ENCODE measurements at places on chromosomes 2 and 18.

GRCh38 chr18:26908906-26909305, 43.4 kb upstream of the AQP4 start:
- no peak for DNase-seq

- DNase-seq: peak; percentile 35
Measured at GRCh38 chr2:45743531-45744396, 92.3 kb downstream of the PRKCE start.

- no peak for DNase-seq
Measured at GRCh38 chr2:112588611-112589045, 4.2 kb downstream of the CHCHD5 start.

- no peak for DNase-seq
Measured at GRCh38 chr2:106185475-106186184, 8.5 kb downstream of the UXS1 start.

DNA sequence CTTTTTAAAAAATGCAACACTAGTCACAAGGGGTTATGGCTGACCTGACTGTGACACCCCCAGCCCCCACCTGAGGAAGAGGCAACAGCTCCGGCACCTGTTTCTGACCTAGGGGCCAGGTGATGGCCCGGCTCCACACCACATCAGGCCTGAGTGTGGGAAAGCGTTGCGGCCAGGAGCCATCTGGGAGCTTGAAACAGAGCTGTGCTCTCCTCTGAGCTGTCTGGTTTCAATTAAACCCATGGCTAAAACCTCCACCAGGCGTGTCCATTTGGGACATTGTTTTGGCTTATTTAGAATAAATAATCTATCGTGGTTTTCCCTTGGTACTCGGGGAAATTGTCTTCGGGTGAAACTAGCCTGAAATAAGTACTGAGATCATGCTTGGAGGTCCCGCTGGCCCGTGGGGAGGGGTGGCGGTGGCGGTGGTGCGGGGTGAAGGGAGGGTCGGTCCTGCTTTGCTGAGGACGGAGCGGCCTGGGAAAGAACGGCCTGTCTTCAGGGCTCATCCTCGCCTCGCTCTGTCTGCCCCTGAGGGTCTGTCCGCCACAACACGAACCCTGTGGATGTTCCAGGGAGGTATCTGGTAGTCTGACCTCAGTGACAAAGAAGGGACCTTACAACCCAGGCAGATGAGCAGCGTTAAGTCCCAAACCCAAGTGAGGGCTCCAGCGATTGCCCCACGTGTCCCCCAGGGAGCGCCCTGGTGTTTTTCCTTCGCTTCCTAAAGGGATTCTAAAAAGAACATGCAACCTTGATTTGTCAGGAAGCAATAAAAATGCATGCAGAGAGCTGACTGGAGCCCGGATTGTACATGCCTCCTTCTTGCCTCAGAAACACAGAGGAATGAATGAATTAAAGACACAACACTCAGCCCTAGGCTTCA, 58.7 kb downstream of the IL1RL2 start:
- DNase-seq: no peak

GRCh38 chr2:105597806-105598803, 146.6 kb upstream of the NCK2 start:
- no peak for DNase-seq

DNA sequence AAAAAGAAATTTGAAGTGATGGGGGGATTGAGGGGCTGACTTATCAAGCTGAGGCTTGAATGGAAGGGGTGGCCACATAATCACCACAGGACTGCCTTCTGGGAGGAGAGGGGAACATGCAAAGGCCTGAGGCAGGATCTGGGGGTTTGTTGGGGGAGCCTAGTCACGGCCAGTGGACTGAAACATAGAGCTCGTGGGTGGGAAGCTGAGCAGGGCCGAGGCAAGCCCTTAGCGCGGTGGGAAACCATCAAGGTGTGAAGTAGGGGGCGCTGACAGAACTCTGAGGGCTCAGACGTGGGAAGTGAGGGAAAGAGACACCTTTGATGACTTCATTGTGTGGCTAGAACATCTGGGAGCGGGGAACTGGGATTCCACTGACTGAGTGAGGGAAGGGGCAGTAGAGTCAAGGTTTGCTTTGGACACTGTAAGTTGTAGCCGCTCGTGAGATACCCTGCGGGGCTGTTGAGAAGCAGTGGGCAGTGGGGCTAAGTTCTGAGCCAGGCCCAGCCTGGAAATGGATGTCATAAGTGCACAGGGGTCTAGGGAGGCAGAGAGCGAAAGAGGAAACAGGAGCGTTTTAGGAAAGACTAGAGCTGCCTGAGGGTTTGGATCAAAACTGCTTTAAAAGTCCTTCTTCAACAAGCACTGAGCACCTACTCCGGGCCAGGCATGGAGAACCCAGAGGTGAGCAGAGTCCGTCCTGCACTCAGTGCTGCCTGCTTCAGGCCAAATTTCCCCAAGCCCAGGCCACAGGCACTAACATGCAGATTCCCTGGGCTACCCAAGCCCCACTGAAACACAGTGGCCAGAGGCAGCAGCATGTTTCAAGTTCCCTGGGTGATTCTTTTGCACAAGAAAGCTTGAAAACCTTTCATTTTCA, 686 bp upstream of the SNORC start:
- DNase-seq: no peak

DNA sequence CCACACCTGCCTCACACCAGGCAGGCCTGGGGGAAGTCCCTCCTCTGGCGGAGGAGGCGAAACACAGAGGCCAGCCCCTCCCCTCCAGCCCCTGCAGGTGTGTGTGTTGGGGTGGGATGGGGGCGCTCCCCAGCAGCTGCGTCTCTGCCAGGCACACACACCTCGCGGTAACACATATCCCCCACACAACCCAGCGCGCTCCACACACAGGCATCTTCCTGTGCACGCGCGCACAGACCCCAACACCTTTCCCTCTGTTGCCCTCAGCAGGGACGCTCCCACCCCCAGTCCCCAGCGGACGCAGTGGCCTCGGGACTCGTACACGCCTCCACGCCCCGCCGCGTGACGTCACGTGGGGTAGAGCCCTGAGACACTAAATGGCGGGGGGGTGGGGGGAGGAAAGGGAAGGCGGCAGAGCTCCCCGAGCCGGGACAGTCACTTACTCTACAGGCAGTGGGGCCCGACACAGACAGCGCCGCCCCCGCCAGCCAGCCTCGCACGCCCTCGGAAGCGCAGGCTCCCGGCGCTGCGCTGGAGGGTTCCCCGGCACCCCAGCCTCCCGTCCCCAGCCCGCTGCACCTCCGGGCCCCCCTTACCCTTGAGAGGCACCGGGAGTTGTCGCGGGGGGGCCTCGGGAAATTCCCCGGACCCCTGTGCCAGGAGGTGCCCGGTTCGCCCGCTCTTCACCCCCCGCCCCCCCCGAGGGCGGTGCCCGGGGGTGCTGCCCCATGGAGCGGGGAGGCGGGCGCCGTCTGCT, at the start of gene WNT10A:
Gene WNT10A (plus strand): TSS at position 751 of the 757 bp plus-strand sequence. CDS start 144 bp downstream, outside the sequence.
- no peak for DNase-seq

- DNase-seq: no peak
Measured at GRCh38 chr2:169690958-169691357, 3.2 kb downstream of the CFAP210 start.

DNA sequence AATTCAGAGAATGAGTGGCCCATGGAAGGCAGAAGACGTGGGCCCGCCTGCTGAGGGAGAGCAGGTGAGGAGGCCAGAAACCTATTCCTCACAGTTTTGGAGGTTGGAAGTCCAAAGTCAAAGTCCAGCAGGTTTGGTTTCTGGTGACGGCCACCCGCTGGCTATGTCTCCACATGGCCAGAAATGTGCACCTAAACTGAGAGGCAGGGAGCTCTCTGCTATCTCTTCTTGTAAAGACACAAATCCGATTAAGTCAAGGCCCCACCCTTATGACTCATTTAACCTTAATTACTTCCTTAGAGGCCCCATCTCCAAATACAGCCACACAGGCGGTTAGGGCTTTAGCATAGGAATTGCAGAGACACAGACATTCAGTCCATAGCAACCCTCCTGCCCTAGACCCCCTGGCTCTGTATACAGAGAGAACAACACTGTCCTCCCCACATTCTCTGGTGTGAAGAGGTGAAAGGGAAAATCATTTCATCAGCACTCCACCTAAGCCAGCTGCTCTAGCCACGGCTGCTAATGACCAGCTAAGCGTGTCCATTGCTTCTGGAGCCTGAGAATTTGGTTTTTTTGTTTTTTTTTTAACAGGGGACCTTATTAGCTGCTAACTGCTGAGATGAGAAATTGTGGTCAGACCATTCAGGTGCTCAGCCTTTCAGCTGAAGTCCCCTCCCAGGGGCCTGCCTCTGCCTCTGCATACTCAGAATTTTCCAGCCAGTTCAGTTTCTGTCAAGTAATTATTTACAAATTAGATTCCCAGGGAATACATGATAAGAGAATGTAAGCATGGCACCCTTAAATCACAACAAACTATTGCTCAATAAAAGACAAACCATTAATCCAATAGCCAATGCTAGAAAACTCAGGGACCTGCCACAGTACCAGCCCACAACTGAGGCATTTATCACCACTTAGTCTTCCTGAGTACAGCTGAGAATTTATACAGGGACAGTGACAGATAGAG, 368.7 kb upstream of the ID2 start:
- no peak for DNase-seq

DNA sequence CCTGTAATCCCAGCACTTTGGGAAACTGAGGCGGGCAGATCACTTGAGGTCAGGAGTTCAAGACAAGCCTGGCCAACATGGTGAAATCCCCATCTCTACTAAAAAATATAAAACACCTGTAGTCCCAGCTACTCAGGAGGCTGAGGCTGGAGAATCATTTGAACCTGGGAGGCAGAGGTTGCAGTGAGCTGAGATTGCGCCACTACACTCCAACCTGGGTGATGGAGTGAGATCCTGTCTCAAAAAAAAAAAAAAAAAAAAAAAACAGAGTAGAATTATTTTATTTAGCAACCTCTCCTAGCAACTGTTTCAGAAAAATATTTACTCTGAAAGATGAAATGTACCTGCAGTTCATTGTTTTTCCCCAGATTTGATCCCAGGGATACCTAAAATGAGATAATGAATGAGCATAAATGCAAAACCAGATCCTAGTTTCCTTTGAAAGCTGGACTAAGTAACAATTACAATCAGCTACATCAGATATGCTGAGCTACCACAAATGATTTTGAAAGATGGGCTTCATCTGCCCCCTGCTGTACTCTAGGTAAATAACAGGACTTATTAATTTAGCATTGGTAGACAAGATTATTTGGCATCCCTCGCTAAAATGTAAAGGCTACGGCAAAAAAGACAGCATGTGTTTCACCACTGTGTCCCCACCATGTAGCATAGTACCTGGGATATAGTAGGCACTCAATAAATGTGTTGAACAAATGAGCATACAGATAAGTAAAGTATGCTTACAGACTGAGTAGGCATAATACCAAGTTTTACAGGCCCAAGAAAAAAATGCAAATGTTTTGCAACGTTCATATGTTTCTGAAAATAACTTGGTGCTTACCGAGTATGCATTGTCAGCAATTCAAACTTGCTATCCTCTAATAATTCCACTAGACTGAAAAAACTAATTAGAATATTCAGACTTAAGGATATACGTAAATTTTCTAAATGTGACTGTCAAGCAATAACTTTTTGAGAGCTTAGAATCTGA, 102.5 kb downstream of the ATL2 start:
- peak; percentile 71 for DNase-seq

DNA sequence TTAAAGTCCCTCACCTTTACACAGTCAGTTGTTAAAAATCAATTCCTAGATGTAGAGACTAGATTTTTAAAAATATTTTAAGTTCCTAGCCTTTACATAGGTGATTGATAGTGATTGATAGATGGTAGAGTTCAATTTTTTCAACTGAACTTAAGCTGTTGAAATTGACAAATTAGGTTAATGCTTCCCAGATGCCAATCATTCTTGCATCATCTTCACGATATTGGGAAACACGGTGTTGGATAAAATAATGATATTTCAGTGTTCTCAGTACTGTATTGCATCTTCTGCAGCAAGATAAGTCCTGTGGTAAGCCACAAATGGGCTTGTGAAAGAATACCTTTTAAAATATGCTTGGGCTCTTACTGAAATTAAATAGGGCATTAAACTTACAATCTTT, 667.6 kb downstream of the STK39 start:
- DNase-seq: no peak

DNA sequence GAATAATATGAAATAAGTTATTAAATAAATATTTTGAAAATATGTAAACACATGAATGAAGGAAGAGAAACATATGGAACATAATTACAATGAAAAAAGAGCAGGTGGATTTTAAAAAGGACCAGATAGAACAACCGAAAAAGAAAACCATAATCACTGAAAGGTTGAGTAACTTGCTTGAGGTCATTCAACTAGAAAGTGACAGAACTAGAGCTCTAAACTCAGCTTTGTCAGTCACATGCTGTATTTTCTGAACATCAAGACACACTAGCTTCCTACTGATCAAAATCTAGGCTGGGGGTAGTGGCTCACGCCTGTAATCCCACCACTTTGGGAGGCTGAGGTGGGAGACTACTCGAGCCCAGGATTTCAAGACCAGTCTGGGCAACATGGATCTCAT, 30.0 kb upstream of the ITGAV start:
- no peak for DNase-seq

GRCh38 chr2:85737961-85738360, 15.8 kb upstream of the ATOH8 start:
- DNase-seq: no peak

DNA sequence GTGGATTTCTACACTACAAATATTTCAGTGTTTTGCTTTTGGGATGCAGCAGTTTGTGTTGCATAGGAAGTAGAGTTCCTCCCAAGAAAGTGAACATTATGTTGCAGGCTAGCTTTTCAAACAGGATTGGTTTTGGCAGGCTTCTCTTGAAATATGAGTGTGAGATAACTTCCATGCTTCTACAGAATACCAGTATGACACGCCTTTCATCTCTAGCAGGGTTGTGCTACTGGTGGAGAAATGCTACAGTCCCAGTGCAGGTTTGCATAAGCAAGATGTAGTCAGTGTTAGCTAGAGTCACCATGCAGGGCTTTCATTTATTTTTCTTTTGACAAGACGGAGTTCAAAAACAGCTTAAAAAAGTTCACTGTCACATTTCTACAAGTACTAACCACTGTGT, 17.1 kb upstream of the CAVIN2 start:
- DNase-seq: no peak

GRCh38 chr2:23620841-23621341, 235.9 kb downstream of the KLHL29 start:
- no peak for DNase-seq

DNA sequence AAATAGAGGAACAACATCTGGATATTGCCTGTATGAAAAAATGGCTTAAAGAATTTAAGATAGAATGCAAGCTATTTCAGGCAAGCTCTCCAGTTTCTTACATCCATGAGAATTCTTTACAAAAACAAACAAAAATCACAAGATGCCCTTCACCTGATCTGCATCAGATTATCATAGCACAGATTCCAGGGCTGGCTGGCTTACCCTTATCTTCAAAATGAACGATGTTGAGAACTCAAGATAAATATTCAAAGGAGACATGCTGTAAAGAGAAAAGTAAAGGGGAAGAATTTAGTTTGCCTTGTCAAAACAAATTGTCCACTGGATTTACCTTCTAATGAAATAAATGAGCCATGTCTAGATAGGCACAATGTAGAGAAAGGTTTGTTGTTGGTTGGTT, 18.7 kb upstream of the SLC40A1 start:
- DNase-seq: no peak

GRCh38 chr2:9002637-9003365, 683 bp downstream of the MBOAT2 start:
- DNase-seq: no peak

Measured in stromal cell of bone marrow (primary cell).